Fibroblast of skin of back (primary cell): ENCODE measurements at places on chromosomes 13 and 19.
A peak's percentile ranks its signal among the peaks of the same experiment; 100 is the strongest.

DNA sequence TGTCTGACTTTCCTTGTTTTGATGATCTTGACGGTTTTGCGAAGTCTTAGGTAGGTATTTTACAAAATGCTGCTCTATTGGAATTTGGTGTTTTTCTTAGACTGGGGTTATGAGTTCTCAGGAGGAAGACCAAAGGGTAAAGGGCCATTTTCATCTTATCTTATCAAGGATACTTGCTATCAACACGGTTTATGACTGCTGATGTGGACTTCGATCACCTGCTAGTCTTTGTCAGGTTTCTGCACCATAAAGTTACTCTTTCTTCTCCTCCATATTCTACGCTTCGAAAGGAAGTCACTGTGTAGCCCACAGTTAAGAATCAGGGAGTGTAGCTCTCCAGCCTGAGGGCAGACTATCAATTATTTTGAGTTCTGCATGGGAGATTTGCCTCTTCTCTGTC, 7.4 kb upstream of the CEBPG start:
- no peak for DNase-seq

DNA sequence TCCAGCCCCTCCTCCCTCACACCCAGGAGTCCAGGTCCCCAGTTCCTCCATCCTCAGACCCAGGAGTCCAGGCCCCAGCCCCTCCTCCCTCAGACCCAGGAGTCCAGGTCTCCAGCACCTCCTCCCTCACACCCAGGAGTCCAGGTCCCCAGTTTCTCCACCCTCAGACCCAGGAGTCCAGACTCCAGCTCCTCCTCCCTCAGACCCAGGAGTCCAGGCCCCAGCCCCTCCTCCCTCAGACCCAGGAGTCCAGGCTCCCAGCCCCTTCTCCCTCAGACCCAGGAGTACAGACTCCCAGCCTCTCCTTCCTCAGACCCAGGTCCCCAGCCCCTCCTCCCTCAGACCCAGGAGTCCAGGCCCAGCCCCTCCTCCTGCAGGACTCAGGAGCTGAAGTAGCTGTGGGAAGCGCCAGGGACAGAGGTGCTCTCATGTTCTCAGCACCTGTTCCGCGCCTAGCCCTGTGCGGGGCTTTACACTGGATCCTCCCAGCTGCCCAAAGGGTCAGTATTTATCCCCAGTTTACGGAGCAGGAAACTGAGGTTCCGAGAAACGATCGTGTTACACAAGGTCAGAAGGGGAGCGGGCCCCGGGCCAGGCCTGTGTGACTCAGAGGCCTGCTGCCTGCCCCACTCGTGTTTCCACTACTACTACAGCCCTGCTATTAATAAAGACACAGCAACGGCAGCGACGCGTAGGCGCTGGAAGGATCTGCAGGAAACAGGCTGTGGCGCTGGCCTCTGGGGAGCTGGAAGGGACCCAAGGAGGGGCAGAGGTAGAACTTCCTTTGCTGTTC, 1.7 kb upstream of the SBK3 start:
- peak; percentile 74 for DNase-seq

DNA sequence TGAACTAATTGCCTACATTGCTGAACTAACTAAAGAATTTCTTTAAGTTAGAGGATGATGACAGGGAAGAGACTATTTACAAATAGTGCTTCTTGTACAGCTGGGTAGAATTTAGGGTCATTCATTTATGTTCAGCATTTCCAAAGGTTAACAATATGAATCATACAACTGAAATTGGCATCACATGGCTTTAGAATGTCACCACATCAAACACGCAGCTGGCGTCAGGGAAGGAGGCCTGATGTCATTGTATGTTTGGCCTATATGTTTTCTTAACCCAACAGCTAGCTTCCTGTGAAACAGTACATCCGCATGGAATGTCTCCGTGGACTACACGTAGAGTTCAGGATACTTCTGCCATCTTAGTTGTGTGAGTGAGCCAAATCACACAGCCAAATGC, 99.0 kb upstream of the TNFSF11 start:
- peak; percentile 72 for DNase-seq

- peak; percentile 33 for DNase-seq
Measured at GRCh38 chr13:52156724-52157261, 2.6 kb downstream of the NEK3 start.

DNA sequence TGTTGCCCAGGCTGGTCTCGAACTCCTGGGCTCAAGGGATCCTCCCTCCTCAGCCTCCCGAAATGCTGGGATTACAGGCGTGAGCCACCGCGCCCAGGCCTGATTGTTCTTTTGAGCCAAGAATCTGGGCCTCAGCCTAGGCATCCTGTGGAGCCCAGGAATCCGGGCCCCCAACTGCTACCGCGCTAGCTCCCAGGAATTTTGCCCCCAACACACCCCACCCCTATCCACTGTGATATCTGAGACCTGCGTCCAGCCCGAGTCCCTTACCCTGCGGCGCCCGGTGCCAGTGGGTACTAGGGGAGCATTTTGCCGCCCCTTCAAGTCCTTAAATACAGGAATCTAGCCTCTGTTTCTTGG, 838 bp upstream of the MYADM start:
- peak; percentile 39 for DNase-seq

GRCh38 chr19:31770223-31770622, 421.0 kb upstream of the TSHZ3 start:
- no peak for DNase-seq

GRCh38 chr13:25196971-25197370, 24.9 kb upstream of the AMER2 start:
- DNase-seq = no peak

DNA sequence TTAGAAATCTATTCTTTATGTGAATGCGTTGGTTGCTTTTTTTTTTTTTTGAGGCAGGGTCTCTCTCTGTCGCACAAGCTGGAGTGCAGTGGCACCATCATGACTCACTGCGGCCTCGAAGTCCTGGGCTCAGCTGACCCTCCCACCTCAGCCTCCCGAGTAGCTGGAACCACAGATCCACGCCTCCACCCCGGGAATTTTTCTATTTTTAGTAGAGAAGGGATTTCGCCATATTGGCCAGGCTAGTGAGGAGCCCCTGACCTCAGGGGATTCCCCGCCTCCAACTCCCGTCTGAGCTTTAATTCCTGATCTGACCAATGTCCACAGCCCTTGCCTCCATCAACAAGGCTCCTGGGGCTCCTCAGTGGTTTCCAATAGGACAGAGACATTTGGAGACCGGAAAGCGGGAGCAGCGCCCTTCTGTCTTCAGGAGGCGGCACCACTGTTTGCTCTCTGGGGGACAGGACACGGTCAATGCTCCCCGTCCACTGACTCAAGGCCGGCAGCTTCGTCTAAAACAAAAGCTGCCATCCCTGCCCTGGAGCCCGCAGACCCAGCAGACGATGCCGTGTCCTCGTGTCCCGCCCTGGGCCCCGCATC, 503 bp downstream of the TUBA3C start:
- DNase-seq = no peak

- DNase-seq = no peak
Measured at GRCh38 chr19:19022380-19022961, 10.8 kb downstream of the SUGP2 start.

- peak; percentile 83 for DNase-seq
Measured at GRCh38 chr13:40453351-40454021, 213.0 kb downstream of the FOXO1 start.

DNA sequence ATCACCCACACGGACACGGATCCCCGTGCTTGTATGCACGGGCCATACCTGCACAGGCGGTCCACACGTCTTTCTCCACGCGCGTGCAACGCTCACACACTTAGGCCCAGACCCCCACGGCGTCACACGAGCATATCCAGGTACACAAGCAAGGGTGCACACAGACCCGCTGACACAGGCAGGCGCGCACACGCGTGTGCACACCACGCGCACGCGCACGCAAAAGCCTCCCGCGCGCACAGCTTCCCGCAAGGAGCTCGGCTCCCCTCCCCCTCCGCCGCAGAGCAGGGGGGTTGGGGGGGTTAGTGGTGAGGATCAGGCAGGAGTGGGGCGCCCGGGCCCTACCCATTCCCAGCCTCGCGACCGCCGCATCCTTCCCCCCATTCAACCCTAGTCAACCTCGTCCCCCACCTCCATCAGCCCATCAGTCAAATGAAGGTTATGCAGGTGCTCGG, 407 bp downstream of the RAB3A start:
- DNase-seq = no peak

DNA sequence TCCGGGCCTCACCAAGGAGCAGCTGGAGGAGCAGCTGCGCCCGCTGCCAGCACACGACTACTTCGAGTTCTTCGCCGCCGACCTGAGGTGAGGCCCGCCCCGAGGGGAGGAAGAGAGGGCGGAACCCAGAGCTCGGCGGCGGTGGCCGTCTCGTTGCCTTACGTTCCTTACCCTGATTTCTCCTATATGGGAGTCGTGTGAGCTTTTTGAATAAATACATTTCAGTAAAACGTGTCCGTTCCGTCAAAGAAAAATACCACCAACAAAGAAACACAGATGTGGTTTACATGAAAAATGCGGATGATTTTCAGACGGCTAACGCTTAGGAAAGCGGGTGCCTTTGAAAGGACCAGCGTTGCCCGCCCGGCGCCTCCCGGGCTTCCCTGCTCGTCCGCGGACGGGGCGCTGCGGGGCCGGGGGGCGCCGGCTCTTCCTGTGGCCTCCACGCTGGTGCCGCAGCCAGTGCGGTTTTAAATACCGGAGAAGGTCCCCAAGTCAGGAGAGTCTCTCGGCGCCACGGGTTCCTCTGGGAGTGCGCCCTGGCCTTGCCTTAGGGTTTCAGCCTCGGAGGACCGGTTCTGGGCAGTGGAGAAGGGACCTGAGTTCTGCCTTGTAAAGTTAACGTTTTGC, 755 bp downstream of the UPF3A start:
- DNase-seq = no peak

- peak; percentile 92 for DNase-seq
Measured at GRCh38 chr19:31378404-31378803, 29.2 kb upstream of the TSHZ3 start.

DNA sequence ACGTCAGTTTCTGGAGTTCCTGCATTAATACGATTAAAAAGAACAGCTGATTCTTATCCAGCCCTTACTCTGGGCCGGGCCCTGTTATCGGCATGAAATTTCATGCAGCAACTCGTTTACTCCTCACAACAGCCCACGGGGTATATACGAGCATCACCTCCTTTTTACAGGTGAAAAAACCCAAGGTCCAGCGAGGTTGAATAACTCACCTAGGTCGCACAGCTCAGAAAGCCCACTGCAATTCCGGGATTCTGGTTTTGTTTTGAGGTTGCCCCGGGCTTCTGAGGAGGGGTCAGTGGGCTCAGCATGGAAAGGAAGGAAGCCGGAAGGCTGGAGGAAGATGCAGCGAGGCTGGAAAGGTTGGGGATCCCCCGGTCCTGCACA, 577 bp upstream of the ACP7 start:
- DNase-seq = no peak

DNA sequence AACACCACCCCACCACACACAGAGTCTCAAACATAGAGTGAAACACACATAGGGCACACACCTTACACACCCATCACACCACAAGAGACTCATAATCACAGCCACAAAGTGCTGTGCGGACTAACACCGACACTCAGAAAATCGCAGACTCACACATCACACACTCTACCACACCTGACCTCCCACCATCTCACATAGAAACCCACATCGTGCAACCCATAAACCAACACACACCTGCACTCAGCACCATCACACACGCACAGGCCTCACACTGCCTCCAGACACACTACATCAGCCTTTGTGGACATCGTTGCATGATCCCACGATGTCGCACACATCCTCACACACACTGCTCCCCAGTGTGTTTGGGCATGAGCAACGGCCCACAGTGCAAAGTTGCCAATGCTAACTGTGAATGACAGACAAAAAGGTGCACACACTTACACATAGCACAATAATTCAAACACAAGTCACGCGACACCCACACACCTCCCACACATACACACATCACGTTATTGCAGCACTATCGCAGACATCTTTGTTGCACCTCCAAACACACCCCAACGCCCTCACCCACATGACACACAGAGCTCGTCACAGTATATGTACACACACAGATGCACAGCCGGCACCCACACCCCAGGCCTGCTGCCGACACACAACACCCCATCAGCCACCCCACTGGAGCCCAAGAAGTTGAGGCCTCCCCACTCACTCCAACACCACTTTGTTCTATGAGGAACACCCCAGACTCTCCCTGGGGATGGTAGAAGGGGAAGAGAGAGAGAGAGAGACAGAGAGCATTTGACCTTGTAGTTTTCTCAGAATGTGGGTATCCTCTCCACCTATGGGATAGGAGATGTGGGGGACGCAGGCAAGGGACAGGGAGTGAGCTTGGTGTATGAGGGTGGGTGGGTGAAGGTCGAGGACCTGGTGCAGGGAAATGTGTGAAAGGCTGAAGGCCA, 1.2 kb upstream of the ATP1A3 start:
- no peak for DNase-seq

DNA sequence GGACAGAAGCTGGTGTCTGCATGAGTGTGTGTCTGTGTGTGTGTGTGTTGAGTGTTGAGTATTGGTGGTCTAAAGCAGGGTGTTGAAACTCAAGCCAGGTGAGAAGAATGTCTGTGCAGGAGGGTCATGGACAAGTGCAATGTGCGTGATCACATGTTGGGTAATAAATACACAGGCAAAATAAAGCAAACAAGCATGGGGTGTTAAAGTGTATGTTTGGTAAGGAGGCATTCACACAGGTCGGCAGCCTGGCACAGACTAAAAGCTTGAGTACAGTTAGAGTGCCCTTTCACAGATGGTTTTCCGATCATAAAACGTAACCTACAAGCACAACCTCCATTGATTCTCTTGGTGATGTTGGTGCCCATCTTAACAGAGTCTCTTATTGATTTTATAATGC, 476.9 kb upstream of the KLHL1 start:
- DNase-seq = no peak

DNA sequence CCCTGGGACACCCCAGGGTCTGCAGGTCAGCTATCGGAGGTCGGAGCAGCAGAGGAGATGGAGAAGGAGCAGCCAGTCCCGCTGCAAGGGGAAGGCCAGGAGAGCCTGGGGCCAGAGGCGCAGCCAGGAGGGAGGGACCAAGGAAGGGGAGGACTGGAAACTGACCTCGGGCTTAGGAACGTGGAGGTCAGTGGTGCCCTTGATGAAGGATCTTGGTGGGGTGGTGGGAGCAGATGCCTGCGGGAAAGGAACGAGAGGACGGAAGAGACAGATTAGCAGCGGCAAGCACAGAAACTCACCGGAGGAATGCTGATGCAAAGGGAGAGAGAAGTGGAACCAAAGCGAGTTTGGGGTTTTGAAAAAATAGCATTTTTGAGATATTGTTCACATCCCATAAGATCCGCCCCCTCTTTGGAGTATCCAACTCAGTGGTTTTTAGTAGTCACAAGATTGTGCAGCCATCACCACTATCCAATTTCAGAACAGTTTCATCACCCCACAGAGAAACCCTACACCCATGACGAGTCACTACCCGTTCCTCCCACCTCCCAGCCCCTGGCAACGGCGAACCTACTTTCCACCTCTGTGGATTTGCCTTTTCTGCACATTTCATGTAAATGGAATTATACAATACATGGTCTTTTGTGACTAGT, 22.1 kb downstream of the PLEKHF1 start:
- DNase-seq = peak; percentile 93
